ENCODE measurements at places on chromosomes 2 and 18.

DNA sequence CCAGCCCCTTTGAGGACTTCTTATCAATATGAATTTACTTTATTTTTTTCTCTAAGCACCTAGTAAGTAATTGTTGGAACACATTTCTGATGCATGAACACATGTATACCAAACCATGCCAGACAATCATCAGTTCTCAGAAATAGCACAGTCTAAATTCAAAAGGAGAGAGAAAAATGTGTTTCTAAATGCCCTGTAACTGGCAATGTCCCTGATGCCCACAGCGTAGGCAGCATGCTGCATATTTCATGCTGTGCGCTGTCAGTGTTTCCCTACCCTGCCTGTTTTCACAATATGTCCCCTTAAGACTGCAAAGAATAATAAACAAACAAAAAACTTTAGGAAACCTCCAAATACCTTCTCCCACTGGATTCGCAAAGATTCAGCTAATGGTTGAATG, 881.0 kb upstream of the CHAC2 start:
- DNase-seq, result no peak

DNA sequence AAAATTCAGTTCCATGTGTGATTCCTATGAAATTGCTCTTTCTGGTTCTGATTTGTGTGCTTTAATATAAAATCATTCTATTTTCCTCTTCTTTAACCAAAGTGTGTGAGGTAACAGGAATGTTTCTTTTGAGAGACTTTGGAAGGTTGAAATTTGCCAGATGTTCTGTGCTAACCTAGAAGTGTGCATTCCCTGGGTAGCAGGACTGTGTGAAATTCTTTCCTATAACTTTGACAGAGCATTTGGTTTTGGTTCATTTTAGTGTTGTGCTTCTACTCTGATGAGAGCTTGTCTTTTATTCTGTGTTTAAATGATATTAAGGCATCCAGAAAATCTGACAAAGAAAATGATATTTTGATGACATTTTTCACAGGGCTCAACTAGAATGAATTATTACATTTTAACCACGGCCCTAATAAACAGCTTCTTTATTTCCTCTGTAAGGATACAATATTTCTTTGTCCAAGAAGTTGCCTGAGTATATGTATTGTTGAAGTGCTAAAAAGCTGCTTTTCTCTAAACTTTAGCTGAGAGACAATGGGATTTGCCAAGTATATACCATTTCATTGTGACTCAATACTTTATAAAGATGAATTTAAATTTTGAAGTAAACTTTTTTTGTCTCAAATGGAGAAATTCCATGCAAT, 34.7 kb upstream of the DLX1 start:
- no peak for DNase-seq

DNA sequence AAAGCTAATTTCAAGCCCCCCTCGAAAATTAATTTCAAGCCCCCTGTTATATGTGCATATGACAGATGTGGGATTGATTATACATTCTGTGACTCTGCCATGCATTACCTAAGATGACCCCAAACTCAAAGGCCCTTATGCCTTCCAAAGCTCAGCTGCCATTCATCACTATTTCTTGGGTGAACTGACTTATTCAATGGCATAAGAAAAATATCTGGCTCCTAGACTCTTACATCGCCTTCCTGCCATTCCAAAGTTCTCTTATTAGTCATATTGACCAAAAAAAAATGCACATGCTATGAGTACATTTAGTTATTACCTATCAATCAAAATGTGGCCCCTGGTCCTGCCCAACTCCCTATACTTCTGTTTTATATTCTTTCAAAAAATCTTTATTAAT, 291.8 kb upstream of the CHAC2 start:
- DNase-seq, result no peak

- DNase-seq, result no peak
These were observed 27.6 kb downstream of the CLHC1 start for GRCh38 chr2:55204536-55204935.

DNA sequence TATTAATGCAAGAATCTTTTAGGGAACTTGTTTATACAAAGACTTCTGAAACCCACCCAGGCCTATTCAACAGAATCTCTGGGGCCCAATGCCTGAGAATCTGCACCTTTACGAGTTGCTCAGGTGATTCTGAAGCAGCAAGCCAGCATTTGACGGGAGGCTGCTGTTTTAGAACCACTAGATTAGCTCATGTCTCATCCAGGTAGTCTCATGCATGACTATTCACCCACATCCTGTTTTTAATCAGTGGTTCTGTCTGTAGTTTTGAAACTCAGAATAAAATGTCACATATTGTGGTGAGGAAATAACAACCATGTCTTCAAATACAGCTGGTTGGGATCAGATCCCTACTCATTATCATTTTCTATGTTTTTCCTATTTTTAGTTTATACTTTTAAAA, 39.5 kb downstream of the CYTIP start:
- DNase-seq, result peak; percentile 63

GRCh38 chr2:42724886-42725285, 39.0 kb downstream of the OXER1 start:
- DNase-seq, result no peak

DNA sequence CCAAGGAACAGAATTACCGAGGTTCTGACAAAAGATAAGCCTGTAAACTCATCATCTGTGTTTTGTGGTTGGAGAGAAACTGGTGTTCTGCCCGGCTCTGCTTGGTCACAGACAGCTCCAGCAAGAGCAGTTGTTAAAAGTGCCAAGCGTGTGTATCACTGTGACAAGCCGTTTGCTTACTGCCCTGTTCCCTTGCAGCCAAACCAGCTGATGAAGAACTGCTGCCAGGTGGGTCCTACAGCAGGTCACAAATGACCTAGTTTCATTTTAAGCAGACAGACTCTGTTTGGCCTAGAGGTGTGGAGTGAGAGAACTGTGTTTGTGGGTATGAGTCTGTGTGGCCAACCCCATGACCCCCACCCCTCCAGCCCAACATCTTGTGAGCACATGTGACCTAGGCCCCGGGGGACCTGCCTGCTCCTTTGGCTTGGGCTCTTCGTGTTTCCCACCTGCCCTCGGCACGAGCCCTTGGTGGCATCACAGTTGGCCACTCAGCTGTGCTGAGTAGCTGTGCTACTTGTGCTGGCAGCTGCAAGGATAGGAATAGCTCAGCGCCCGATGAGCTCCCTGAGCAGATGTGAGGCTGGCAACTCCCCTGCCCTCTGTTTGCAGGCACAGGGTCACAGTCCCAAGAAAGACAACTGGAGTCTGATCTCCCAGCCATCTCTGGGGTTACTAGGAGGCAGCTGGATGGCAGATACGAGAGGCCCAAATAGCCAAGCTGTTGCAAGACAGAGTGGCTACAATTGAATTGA, 9.7 kb downstream of the OXER1 start:
- no peak for DNase-seq

- no peak for DNase-seq
These were observed 104.7 kb downstream of the CD226 start for GRCh38 chr18:69843015-69843414.

DNA sequence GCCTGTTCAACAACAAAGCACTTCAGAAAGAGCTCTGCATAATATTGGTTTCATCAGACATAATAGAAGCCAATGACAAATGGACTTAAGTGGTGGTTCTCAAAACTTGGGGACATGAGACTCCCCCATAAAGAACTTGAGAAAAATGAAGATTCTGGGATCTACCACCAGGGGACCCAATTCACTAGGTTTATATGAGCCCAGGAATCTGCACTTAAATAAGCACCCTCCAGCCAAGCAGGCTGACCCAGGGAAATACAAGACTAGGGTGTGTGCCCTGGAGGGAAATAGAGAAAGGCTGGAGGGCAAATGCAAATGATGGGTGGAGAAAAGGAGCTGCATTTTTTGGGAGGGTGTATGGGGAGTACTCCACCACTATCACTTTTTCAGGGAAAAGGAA, 52.5 kb downstream of the SATB2 start:
- no peak for DNase-seq

GRCh38 chr2:69734035-69734611, 7.8 kb upstream of the ANXA4 start:
- DNase-seq, result no peak

DNA sequence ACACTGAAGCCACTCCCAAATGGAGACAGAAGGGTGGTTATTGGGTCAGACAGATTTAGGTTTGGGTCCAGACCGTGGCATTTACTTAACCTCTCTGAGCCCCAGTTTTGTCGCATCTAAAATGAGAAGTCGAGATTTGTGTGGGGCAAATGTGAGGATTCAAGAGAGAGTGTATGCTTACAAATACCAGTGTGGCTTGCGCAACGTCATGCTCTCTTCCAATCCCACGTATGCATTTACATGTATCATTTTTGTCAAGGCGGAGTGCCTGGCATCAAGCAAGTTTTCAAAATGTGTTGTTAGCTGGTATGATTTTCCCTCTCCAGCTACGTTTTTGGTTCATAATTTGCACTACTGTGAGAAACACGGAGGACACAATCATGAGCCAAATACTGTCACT, 197.9 kb downstream of the EPHA4 start:
- DNase-seq, result no peak

- no peak for DNase-seq
These were observed 345.5 kb upstream of the NT5C1B start for GRCh38 chr2:18934886-18935285.

GRCh38 chr2:109647636-109648035, 33.5 kb downstream of the SOWAHC start:
- DNase-seq, result no peak

- no peak for DNase-seq
These were observed 70.3 kb downstream of the CHST9 start for GRCh38 chr18:27114842-27115241.

DNA sequence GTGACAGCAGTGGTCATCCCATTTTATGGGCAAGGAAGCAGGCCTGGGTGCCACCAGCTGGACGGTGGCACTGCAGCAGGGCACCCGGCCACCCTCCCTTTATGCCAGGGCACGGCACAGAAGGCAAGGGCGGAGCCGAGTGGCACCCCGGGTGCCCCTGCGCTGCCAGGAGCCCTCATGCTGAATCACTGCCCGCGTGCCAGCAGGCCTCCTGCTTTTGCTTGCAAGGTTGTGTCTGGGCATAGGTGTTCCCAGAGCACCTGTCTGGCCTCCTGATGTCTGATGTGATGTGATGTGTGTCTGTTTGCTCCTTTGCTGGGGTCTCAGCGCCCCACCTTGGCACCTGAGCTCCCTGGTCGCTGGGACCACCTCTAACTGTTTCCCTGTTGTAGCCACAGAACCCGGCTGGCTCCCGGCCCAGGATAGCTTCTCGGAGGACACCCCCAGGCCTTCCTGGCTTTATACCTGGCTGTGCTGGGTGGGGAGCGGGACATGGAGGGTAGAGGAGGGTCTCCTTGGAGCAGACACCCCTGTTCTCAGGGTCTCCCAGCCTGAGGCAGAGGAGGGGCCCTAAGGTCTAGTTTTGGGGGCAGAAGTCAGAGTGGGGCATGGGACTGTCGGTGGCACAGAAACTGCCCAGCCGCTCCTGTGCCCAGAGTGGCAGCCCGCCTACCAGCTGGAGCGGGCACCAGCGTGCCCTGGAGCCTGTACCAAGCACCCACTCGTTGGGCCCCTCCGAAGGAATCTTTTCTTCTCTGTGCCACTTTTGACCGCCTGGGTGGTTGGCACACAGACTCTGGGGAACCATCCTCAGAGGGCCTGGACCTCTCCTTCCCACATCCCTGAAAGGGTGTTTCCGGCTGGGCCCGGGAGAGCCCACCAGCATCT, 3.6 kb downstream of the GPC1 start:
- DNase-seq, result no peak

DNA sequence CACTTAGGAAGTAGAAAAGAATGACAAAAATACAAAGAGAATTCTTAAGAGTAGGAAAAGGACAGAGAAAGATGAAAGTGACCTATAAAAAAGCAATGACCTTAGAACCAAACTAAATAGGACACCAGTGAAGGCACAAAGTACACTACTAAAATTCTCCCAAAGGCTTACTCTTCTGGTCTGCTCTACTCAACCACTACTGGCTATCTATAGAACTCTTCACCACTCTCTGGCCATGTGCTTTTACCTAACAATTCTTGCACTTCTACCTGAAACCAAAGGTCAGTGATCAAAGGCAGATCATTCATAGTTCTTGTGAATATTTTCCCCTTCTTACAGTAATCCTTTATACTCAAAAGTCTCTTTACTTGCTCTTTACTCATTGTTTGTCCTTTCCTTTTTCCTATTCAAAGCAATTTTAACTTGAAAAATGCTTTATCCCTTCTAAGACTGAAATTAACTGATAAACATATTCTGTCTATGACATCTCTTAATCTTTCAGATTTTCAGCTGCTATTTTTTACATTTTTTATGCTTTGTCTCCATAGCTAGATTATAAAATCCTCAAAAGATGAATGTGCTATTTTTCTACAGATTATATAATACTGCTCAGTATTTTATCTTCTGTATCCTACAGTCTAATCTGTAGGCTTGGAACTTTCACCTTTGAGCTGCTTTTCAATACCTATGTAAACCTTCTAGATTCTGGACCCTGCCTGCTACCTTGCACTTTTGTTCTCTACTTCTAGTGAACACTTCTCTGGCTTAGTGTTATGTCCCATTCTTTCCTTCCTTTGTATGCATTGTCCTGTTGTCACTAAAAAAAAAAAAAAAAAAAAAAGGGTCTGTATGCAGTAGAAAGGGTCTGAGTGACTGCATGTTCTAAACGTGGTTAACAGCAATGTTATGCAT, 64.6 kb downstream of the NCKAP1 start:
- no peak for DNase-seq

- DNase-seq, result no peak
These were observed 568.1 kb upstream of the SALL3 start for GRCh38 chr18:78411539-78411938.

DNA sequence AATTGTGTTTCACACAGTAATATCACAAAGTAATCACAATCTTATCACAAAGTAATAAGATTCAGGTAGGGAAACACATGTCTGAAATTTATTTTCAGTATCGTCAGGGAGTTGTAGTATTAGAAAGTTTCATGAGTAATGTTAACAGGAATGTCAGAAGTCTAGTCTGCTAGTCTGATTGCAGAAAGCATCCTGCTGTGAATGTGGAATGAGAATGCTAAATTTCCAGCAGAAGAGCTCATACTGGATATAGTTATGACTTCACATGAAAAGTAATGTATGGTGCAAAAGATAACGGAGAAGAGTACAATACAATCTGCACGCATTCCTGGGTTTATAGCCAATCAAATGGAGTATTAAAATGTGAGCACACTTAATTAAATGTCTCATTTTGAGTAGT, 494.7 kb upstream of the SETBP1 start:
- DNase-seq, result no peak

- no peak for DNase-seq
These were observed 53.5 kb downstream of the NCOA1 start for GRCh38 chr2:24544456-24545115.

GRCh38 chr18:57833441-57834101, 30.5 kb upstream of the ATP8B1 start:
- DNase-seq, result no peak

DNA sequence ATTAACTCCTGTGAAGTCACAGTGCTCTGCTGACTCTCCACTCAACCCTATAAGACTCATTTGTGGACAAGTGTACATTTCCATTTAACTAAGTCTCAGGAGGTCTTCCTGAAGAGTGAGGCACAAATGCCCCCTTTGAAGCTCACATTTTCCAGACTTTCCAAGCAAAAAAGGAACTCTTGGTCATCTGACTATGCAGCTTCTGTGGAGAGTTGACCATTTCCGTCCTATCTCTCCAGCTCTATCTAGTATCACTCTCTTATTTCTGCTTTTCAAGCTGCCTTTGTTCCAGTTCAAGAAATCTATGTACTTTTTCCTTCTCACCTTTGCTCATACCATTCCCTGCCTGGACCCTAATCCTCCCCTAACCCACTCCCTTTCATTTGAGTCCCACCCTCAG, 77.0 kb downstream of the ANTXR1 start:
- DNase-seq, result no peak

- DNase-seq, result no peak
These were observed 137.6 kb downstream of the NCK2 start for GRCh38 chr2:105882341-105882740.

Measured in activated CD4-positive, alpha-beta T cell treated with anti-CD3 and anti-CD28 coated beads, Interleukin-2, amount 50 U/mL, for 1 hour (primary cell).